NCI-H69 (cell line): ENCODE measurements at places on chromosomes 7 and 10.

- DNase-seq, result no peak
Observed at GRCh38 chr7:40763319-40764287, 628.8 kb downstream of the SUGCT start.

DNA sequence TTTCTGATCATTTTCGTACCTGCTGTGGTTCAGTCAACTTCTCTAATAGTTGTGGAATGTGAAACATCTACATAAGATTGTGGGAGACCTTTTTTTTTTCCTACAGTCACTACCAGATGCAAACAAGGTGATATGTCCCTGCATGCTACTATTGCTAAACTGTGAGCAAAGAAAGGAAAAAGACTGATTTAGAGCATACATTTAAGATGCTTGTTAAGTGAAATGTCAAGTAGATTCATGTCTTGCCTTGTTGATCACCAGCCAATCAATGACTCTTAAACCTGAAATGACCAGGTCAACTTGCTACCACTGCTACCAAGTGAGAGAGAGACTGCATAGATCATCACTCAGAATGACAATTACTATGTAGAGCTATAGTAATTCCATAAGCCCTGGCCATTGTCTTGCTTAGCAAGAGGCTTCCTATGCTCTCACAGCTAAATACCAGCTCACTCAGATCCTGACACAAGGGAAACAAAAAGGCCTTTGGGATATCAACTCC, 84.3 kb upstream of the SKAP2 start:
- peak; percentile 66 for DNase-seq

- peak; percentile 5 for DNase-seq
Observed at GRCh38 chr7:159109653-159110035, 35.0 kb downstream of the VIPR2 start.

- no peak for DNase-seq
Observed at GRCh38 chr7:5429857-5430611, 6.4 kb upstream of the TNRC18 start.

DNA sequence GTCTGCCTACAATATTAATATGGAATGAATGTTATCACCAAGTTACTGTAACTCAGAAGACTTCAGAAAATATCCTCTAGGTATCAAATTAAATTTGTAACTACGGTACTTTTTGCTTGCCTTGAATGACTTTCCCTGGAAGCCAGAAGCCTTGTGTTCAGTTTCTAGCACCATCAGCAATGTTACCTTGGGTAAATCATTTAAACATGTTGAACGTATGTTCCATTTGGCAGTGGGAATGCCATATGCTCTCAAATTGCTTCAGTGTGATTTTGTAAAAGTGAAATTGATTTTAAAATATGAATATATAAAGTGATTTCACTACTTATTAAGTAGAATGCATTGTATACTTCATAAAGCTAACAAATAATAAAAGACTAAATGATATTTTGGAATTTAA, 11.2 kb downstream of the RPA3 start:
- peak; percentile 72 for DNase-seq

DNA sequence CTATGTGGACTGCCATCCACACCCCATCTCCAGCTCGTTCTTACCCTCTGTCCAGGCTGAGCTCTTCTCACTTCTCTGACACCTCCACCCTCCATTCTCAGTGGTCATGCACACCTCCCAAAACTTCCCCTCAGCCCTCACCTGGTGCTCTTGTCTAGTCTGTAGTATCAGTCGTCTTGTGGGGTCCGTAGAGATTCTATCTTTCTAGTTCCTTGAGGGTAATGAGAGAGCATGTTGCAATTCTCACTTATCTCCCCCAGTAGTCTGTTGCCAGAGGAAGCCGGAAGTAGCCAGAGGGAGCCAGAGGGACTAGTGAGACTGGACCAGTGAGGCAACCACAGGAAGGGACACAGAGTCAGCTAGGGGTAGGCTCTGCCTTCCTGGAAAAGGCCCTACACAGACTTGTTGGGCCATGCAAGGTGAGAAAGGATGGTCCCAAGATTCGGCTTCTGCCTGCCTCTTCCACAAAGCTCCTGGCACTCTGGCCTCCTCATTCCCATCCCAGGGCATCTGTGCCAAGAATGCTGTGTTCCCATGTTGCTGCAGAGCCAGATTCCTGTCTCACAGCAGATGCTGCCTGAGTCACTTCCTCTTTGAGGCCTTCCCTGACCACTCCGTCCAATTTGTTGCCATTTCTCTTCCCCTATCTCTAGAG, 50.6 kb upstream of the DUSP5 start:
- DNase-seq, result no peak

- DNase-seq, result peak; percentile 92
Observed at GRCh38 chr10:113961182-113962031, 82.3 kb upstream of the ADRB1 start.
